ENCODE measurements at places on chromosomes 13 and 19.

DNA sequence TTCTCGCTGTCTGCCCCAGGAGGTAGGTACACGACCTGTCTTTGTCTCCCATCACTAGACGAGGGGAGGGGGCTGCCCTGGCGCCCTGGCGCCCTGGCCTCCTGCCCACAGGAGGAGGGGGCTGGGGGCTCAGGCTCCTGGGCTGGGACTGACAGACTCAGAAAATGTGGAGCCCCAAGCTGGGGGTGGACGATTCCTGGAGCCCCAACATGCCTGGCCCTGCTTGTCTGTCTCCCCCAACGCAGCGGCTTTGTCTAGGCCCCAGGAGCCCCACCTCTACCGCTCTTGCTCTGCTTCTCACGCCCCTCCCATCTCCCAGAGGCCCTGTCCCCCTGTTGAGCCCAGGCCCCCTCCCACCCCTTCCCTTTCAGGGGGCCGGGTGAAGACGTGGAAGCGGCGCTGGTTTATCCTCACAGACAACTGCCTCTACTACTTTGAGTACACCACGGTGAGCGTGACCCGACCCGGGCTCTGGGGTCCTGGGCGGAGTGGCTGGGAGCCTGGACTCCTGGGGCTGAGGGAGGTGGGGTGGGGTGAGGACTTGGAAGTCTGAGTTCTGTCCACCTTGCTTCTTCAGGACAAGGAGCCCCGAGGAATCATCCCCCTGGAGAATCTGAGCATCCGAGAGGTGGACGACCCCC, 8.6 kb downstream of the CYTH2 start:
- DNase-seq, result no peak

- no peak for DNase-seq
Observed at GRCh38 chr13:95275322-95276036, 25.8 kb downstream of the ABCC4 start.

- peak; percentile 55 for DNase-seq
Observed at GRCh38 chr13:40101708-40102359, 446.4 kb downstream of the COG6 start.

DNA sequence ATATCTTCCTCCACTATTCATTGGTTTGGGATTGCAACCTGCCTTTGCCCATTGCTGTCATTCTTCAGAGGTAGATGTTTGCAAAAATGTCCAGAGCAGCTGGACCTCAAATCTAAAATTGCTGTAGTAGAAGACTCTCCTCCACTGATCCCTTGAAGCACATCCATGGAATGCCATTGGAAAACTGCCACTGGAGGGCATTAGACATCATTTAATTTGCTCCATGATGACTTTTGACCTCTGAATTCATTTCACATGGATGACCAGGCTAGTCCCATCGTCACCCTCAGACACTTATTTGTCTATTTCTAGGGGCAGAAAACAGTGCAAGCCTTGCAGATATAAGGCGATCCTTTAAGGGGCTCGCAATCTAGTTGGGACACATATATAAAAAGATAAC, 33.9 kb upstream of the FLT1 start:
- DNase-seq, result no peak

- DNase-seq, result no peak
Observed at GRCh38 chr19:38133319-38133718, 90.7 kb downstream of the DPF1 start.

DNA sequence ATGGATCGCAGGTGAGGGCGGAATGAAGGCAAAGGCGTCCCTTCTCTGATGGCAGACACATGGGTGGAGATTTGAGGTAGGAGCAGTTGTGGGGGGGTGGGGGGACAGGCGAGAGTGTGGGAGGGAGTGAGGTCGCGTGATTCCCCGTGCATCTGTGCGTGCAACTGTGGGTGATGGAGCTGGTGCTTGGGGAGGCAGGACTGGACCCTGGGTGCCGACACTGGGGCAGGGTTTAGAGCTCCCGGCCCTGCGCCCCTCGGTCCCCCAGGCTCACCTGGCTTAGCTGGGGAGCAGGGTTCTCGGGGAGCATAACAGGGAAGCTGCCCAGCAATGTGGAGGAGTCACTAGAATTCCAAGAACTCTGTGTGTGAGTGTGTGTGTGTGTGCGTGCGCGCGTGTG, 3.4 kb downstream of the TMPRSS9 start:
- DNase-seq, result no peak

GRCh38 chr19:6020166-6020882, 42.4 kb upstream of the RANBP3 start:
- DNase-seq, result no peak
